Breast epithelium (tissue), 4 donors: ENCODE measurements at places on chromosomes 3 and 15. TPM values are rescaled to one million over a fixed set of nuclear protein-coding genes. Genes with fewer than 3 reads are reported as not detected.

LCTL gene
- total RNA-seq, result not detected

RPP25 gene
- 17.1 TPM for total RNA-seq

ITIH1 gene
- 0.32 TPM for total RNA-seq

CFAP92 gene
- total RNA-seq, result 0.66 TPM

CTXN2 gene
- total RNA-seq, result not detected

ANKRD28 gene
- total RNA-seq, result 89.8 TPM

RBPMS2 gene
- 1.9 TPM for total RNA-seq

TPRA1 gene
- 49.0 TPM for total RNA-seq
